ENCODE measurements at places on chromosomes 5 and 9. TPM values are rescaled to one million over a fixed set of nuclear protein-coding genes. Genes with fewer than 3 reads are reported as not detected.
A peak's percentile ranks its signal among the peaks of the same experiment; 100 is the strongest.

CDC20B gene
- not detected for total RNA-seq

SH3GL2 gene
- 3.3 TPM for total RNA-seq

NIPAL4 gene
- total RNA-seq = not detected

GLRA1 gene
- total RNA-seq = not detected

C5 gene
- total RNA-seq = 47.1 TPM

GRCh38 chr9:87545858-87546257, 48.2 kb downstream of the DAPK1 start:
- DNase-seq = no peak

- no peak for DNase-seq
These were observed 96.2 kb downstream of the RXRA start for GRCh38 chr9:134422301-134423090.

- DNase-seq = no peak
These were observed 33.9 kb upstream of the ABCA1 start for GRCh38 chr9:104961701-104962359.

DNA sequence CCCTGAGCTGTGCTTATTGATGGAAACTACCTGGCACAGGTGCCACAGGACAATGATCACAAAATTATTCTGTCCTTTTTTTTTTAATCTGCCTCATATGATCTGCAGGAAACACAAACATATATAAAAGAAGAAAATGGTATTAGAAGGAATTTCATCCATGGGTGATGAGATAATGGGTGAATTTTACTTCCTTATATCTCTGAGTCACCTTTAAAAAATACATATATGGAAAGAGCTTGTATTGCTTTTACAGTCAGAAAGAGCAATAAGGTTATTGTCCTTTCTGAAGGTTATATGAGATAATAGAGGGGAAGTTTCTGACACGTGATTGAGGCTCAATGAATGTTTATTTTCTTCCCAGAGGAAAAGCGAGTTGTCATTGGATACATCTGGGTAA, 31.6 kb downstream of the NEURL1B start:
- DNase-seq = no peak

DNA sequence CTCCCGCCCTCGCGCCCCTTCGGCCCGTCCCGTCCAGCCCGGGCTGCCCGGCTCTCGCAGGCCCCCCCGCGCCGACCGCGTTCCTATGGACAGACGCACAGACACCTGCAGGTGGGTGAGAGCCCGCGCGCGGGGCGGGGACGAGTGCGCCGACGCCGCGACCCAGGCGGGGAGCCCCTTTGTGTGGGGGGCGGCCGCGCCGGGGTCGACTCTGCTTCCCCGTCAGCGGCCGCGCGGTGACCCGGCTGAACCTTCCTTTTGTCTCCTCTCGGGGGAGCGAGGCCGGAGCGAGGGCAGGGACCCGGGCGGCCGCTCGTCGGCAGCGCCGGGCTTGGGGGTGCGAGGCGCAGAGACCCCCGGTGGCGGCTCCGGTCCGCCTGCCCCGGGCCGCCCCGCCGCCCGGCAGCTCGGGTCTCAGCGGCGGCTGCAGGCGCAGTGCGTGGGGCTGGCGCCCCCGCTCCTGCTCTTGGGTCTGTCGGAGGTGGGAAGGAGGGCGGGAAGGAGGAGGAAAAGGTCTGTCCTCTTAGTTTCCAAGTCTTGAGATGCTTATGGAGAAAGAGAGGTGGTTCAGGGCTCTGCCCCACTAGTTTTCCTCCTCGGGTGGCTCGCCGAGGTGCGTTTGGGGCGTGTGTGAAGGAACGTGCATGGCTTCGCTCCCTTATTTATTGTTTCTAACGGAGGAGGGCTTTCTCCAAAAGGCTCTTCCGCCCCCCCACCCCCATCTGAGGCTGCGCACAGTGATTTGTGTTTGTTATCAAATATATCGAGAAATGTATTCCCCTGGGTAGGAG, 576 bp downstream of the KIAA1958 start:
- DNase-seq = peak; percentile 38

GRCh38 chr5:150638488-150639376, 1.7 kb upstream of the SYNPO start:
- no peak for DNase-seq

- DNase-seq = no peak
These were observed 6.4 kb upstream of the AGPAT2 start for GRCh38 chr9:136693490-136694162.

- DNase-seq = no peak
These were observed 165.9 kb downstream of the ARSB start for GRCh38 chr5:78819166-78819565.

GRCh38 chr5:36879274-36880033, 2.9 kb downstream of the NIPBL start:
- DNase-seq = no peak

DNA sequence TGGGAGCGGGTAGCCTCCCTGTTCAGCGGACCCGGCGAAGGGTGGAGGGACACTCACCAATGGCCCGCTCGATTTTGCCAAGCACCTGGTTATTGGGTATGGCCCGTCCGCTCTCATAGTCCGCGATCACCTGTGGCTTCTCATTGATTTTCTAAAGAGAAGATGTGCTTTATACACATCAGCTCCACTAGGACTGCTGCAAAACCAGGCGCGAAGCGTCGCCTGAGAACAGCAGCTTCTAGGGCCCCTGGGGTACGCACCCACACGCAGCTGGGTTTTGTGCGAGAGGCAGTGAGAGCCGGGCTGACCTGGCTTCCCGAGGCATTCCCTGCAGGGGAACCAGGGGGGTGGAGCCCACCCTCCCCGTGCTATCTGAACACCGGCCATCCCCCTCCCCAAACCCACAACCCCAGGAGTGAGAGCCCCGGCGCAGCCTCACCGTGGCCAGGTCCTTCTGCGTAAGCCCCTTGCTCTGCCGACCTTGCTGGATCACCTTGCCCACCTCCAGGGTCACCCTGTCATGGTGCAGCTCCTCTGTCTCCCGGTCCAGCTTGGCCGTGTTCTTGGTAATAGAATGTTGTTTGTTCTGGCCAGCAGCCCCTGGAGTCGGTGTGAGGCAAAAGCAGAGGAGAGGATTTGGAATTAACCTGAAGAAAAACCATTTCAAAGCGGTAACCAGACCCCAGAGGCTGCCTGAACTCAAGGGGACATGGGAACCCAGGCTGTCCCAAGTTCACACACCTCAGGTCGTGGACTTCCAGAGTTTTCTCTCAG, 3.1 kb downstream of the EDF1 start:
- no peak for DNase-seq

Data from progenitor cell of endocrine pancreas (in vitro differentiated cells).